ENCODE measurements at places on chromosomes 16 and 17.

GRCh38 chr16:5446623-5447240 lies 349.1 kb upstream of the EEF2KMT start:
- DNase-seq: no peak

DNA sequence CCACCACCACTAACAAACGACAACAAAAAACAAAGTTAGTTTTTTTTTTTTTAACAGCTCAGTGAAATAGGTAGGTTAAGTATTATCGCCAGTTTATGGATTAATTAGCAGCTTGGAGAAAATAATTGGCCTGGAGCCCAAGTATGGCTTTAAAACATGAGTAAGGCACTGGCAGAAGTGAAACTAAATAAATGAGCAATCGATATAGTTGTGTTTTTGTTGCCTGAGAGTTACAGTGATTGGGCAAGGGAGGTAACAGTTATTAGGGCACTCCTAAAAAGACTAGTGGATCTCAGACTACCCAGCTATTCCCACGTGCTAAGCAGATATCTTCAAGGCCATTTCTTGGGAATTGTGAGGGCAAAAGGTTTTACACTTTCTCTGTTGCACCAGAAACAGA lies 2.4 kb downstream of the MLKL start:
- DNase-seq: no peak

- no peak for DNase-seq
Measured at GRCh38 chr16:85574672-85575475, 38.2 kb upstream of the GSE1 start.

- no peak for DNase-seq
Measured at GRCh38 chr16:11538880-11539279, 47.8 kb downstream of the LITAF start.

GRCh38 chr17:17710728-17711541 lies 29.7 kb downstream of the RAI1 start:
- no peak for DNase-seq

GRCh38 chr16:1144476-1145382 lies 8.2 kb upstream of the CACNA1H start:
- DNase-seq: no peak

GRCh38 chr16:48300391-48300856 lies 53.1 kb upstream of the ABCC11 start:
- DNase-seq: no peak

DNA sequence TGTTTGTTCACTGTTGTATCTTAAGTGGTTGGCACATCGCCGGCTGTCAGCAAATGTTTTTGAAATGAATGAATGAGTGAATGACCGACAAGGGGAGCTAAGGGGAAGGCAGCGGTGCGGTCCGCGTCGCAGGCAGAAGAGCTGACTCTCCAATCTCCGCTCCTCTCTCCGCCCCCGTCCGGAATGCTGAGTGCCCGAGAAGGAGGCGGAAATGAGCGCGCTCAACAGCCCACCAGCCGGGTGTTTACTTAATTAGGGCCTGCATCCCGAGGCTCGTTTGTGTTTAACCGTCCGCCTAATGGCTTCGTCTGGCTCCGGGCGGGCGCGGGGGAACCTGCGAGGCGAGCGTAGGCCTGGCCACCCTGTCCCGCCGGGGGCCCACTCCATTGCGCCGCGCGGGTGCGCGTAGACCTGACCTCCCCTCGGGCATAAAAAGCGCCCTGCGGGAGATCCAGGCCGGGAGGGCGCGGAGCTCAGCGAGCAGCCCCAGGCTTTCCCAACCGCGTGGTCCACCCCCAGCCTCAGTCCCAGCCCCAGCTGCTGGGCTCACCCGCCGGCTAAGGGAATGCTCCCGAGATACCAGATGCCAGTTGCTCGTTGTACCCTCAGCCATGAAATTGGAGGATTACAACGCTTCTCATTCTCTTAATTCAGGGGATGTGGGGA lies 2.5 kb upstream of the CDH3 start:
- DNase-seq: no peak

DNA sequence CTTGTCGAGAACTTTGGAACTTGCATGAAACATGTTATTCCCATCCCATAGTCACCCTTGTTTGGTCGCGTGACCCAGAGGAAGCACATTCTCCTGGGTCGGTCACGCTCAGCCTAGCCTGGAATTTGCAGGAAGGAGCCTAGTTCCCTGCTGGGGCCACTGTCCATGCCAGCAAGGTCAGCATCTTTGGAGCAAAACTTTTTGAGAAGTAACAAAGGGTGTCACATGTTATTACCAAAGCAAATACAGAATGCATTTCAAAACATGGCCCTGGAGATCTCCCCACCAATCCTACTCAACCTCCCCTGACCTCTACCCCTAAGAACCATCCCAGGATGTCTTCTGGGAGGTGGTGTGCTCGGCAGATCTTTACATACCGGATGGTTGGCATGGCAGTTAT lies 26.2 kb upstream of the IRF8 start:
- no peak for DNase-seq

GRCh38 chr17:27518545-27519521 lies 62.6 kb downstream of the KSR1 start:
- no peak for DNase-seq

DNA sequence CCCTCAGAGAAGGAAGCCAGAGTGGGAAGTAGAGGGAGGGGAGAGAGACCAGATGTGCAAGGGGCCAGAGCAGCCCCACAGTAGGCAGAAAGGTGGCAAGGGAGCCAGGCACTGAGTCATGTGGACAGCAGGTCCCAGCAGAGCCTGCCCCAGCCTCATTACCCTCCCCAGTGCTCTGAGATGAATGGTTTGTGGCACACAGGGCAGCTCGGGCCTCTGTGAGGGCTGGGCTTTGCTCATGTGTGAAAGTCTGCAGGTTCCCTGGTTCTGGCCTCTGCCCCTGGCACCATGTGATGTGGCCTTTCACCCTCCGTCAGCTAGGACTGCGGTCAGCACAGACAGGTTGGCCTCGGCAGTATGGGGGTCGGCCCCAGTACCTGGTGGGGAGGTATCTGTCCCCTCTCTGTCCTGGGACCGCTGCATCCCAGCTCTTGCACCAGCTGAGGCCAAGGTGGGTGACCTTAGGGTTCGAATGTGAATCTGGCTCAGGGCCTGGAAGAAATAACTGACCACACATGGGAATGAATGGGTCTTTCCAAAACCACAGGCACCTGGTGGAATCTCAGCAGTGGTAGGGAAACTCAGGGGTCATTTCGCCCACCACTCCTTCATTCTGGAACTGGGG lies 8.9 kb downstream of the LRRC75A start:
- DNase-seq: no peak

DNA sequence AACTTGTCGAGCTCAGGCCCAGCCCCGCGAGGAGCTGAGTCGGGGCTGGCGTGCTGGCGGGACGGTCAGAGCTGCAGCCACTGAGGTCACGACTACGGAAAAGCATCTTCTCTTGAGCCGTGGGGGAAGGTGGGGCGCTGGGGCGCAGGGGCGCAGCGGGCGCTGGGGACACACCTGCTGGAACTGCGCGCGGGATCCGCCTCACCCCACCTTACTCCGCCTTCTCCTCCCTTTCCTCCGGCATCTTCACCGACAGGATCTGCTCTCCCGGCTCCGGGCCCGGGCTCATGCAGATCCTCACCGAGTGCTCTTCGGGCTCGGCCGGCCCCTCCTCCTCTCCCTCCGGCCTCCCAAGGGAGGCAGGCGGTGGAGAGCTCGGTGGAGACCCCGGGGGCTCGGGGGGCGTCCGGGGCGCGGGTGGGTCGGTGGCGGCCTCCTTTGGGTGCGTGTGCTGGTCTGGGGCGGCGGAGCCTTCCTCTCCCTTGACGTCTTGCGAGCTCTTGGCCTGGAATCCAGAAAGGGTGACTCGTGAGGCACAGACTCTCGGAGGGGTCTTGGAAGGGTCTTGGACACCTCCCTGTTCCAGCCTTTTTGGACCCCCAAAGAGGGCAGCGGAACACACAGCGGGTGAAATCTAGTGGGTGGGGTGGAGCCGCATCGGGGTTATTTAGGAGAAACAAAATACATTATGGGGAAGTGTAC lies 81.8 kb upstream of the KIFC3 start:
- no peak for DNase-seq

DNA sequence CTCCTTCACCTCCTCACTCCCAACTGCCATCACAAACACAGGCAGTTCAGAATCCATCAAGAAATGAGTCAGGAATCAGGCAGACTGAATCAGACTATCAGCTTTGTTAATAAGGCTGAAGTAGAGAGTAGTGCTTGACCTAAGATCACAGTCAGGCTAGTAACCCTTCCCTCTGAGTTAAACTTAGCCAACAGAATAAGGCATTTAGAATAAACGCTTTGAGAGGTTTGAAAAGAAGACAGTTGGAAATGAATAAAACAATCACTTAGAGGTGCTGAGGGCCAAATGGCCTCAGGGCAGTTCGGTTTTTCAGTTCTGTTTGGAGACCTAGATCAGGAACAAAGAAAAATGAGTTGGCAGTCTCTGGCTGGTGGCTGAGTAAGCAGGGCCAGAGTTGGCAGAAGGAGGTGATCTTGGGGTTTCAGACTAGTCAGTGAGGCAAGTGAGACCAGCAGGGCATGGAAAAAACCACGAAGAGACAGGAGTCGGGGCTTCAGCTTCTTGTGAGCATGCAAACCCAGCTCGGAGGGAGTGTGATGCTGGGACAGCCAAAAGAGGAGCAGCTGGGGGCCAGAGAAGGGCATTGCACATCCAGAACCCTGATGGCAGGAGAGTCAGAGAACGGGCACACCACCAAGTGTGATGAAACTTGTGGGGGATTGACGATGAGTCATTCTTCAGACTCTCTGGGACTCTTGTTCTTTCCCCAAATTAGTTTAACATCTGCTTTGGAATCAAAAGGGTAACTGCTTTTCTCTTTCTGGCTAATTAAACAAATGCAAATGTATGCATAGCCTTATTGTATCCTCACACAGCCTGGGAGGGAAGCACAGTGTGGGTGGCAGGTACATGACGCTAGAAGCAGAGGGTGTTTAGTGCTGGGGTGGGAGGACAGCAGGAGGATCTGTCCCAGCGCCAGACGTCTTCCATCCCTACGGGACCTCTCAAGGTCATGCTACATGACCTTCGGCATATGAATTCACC lies 54.8 kb downstream of the SPECC1 start:
- DNase-seq: no peak

- no peak for DNase-seq
Measured at GRCh38 chr17:79315358-79316105, 240.9 kb downstream of the ENGASE start.

GRCh38 chr17:41287050-41287449 lies 11.6 kb downstream of the KRTAP9-7 start:
- DNase-seq: no peak

GRCh38 chr17:55527540-55528118 lies 16.4 kb upstream of the SMIM36 start:
- peak; percentile 9 for DNase-seq

GRCh38 chr16:85028685-85029407 lies 1.3 kb downstream of the KIAA0513 start:
- peak; percentile 48 for DNase-seq

DNA sequence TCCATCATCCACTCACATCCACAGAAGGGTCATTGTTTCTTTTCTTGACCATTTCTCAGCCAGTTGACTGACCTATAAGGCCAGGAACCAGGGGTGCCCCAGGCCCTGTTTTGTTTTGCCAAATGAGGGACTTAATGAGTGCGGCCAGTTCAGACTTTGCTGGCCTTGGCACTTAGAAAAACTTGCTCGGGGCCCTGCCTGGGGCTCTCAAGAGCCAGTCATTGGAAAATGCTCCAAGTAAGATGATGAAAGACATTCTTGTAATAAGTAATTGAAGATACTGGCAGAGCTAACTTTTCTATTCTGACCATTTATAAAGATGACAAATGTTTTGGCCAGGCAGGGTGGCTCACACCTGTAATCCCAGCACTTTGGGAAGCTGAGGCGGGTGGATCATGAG lies 29.0 kb upstream of the CLEC18B start:
- DNase-seq: no peak

- DNase-seq: no peak
Measured at GRCh38 chr17:73379826-73380225, 68.0 kb upstream of the CDC42EP4 start.

DNA sequence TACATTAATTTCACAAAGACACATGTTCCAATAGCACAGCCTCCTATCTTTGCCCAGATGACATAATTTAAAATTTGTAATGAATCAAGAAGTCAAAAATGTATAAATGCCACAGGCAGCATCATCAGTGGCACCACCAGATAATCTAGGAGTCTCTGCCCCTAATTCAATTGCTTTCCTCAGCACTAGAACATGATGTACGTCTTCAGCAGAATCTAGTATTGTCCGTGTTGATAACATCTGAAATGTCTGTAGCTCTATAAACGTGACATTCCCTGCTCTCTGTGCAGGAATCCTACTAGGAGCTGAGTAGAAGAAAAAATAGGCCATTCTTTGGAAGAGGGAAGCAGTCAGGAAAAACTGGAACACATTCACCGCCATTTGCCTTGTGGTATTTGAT lies 21.4 kb upstream of the SLC38A8 start:
- DNase-seq: no peak
